Brain (organoid and tissue), 16 donors: ENCODE measurements at places on chromosomes 1 and 21. TPM values are rescaled to one million over a fixed set of nuclear protein-coding genes. Genes with fewer than 3 reads are reported as not detected.

GRCh38 chr1:22729912-22730311 lies 19.3 kb downstream of the EPHB2 start:
- DNase-seq, result no peak

DNA sequence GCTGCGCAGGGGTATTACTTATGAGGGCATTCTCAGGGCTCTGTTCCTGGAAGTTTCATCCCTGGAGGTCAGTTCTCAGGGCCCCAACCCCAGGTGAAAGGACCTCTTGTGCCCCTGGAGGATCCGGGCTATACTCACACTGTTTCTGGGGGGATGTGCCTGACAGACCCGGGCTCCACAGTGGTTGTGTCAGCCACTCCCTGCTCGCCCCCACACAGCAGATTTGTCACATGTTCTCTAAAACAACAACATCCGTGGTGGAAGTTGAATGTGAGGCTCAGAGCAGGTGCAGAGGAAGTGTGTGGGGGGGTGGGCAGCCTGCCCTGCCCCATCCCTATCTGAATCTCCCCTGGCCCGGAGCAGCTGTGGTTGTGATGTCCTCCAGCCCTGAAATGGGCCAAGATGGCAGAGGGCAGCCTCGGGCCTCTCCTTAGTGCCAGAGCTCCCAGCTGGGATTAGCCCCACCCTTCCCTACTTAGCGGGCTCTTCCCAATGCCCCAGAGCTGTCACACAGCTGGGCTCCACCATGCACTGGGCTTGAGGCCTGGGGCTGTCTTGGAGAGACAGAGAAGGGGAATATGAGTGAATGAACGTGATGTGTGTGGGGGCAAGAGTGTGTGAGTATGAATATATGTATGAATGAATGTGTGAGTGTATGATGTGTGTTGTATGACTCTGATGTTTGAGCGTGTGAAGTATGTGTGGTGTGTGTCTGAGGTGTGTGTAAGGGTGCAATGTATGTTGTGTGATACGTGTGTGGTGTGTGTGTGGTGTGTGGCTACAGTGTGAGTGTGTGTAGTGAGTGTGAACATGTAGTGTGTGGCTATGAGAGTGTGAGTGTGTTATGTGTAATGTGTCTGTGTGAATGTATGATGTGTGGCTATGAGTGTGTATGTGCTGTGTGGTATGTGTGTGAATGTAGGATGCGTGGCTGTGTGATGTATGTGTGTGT lies 1.5 kb upstream of the FCMR start:
- DNase-seq, result no peak

GRCh38 chr1:48077795-48078222 lies 80.6 kb upstream of the TRABD2B start:
- no peak for DNase-seq

The CELF3 gene
- polyA plus RNA-seq, result 67.5 TPM

The CCDC190 gene
- polyA plus RNA-seq, result not detected
